Brain microvascular endothelial cell (primary cell): ENCODE measurements at places on chromosomes 2 and 18.
A peak's percentile ranks its signal among the peaks of the same experiment; 100 is the strongest.

DNA sequence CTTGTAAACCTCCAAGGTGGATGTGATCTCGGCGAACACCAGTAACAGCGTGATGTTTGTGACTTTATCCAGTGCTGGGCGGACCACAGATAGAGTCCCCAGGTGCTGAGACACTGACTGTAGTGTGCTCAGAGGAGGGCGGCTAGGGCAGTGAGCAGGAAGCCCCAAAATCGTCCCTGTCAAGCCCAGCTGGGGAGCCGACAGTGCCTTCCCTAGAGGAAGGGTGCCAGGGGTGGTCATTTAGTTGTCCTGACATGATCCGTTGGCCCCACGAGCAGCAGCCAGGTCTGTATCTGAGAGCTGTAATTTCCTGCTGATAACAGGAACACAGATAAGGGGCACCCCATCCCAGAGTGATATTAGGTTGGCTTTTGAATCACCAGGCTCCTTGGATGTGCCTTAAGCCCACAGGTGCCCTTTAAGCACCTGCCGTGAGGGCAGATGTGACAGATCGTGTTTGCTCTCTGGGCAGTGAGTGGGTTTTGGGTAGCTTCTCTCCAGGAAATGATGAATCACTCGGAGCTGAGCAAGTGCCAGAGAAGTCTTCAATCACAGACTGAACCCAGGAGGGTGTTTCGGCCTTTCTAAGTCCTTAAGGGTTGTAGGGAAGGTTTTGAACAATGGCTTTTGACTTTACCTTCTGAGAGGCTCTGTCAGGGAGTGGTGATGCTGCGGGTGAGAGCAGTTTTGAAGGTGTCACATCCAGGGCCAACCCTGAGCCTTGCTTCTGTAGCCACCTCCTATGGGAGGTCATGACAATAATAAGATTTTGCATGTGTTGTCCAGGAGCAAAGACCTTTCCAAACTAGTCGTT, 7.7 kb downstream of the LPIN1 start:
- peak; percentile 52 for DNase-seq

DNA sequence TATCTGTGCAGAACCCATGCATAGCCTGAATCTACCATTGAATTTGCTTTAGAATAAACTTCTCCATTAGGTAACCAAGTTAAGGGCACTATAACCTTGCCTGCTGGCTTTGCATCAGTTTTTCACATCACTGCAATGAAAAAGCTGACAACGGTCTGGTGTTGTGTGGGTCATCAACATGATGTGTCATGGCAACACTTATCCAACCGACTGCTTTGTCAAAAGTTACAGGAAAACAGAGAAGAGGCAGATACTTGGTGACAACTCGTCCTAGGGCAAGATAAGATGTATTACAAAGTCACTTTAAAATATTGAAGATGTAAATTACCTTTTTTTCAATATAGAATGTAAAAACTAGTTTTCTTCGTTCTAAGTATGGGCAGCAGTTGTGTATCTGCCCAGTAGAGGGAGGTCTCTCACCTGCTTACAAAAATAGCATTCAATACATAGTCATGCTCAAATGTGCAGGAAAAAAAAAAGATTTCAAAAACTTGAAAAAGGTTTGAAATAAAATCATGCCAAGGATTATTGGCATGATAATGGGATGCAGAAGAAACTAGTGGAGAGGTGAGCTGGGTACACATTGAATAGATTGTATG, 96.3 kb downstream of the EVA1A start:
- DNase-seq: peak; percentile 20

DNA sequence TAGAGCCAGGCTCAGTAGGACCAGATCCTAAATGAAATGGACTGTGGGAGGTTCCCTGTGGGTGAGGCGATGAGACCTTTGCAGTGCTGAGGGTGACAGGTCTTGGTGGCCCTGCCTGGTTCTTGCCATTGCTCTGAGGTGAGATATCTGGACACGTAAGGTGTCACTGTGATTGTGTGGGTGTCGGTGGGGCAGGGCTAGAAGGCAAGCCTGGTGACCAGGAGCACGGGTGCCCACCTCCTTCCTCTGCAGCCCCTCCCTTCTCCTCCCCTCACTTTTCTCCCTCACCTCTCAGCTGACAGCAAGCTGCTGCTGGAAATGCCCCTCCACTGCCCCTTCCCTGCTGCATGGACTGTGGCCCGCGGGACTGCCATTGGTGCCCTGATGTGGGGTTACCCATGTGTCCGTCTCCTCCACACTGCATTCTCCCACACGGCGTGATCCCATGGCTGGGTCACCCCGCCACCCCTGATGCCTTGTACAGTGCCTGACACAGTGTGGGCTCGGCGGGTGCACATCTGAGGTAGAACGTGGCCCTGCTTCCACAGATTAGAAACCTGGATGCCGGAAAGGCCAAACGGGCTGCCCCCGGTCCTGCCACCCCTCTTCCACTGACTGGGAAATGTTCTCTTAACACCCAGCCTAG, 55.6 kb upstream of the FOSL2 start:
- no peak for DNase-seq

DNA sequence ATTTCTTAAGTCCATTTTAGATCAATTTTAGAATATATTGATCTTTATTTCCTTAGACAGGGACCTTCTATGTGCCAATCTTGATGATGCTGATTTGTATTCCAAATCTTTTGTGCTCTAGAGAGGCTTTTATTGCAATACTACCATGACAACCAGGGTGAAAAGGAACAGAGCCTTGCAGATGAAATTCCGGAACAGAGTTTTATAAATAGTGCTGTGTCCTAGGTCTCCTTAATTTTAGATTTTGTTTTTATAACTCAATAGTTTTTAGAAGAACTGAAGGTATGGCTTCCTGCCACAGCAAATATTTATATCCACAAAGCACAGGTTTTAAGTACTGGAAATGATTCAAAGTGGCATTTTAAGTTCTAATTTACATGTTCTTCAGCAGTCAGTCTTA, 160.2 kb downstream of the PMAIP1 start:
- no peak for DNase-seq
